ENCODE measurements at places on chromosomes 16 and 17. TPM values are rescaled to one million over a fixed set of nuclear protein-coding genes. Genes with fewer than 3 reads are reported as not detected.

DNA sequence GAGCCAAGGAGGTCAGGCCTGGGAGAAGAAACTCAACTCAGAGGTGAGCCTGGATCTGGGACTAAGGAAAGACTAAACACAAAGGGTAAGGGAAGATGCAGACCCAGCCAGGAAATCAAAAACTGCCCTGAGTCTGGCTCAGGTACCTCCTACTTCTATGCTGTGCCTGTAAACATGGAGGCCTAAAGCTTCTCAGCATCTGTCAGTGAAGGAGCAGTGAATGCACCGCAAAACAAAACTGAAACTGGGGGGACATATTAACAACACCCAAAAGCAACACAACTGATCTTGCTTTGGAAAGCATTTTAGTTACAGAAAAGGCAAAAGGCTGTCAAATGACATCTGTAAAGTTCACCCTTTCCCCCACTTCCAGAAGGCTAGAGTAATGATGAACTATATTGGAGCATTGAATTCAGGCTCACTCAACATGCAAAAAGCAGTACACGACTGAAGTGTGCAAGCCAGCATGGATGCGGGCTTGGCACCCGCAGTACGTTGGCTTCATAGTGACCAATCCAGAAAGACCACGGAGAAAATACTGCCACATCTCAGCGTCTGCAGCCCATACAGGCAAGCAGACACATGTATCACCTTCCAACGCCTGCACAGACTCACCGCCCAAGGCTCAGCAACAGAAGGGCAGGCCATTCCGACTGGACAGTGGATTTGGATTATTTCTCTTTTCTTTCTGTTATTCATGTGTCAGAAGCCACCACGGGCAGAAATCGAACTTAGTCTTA lies 3.8 kb downstream of the TBC1D16 start:
- peak overlapping the region; percentile 49 for H3K4me3 ChIP-seq
- H3K27me3 ChIP-seq = no peaks in the 10 kb centered on the region
- peaks cover 39% of the 10 kb centered on the region for H3K4me1 ChIP-seq
- peaks cover 7% of the 10 kb centered on the region for H3K36me3 ChIP-seq
- no peak overlapping the region for H3K27ac ChIP-seq

GRCh38 chr17:61279476-61280145 lies 120.0 kb upstream of the TBX2 start:
- no peaks in the 10 kb centered on the region for H3K27me3 ChIP-seq
- H3K4me3 ChIP-seq = no peak overlapping the region
- DNase-seq = no peak
- H3K36me3 ChIP-seq = no peaks in the 10 kb centered on the region
- H3K4me1 ChIP-seq = peaks cover 10% of the 10 kb centered on the region

DNA sequence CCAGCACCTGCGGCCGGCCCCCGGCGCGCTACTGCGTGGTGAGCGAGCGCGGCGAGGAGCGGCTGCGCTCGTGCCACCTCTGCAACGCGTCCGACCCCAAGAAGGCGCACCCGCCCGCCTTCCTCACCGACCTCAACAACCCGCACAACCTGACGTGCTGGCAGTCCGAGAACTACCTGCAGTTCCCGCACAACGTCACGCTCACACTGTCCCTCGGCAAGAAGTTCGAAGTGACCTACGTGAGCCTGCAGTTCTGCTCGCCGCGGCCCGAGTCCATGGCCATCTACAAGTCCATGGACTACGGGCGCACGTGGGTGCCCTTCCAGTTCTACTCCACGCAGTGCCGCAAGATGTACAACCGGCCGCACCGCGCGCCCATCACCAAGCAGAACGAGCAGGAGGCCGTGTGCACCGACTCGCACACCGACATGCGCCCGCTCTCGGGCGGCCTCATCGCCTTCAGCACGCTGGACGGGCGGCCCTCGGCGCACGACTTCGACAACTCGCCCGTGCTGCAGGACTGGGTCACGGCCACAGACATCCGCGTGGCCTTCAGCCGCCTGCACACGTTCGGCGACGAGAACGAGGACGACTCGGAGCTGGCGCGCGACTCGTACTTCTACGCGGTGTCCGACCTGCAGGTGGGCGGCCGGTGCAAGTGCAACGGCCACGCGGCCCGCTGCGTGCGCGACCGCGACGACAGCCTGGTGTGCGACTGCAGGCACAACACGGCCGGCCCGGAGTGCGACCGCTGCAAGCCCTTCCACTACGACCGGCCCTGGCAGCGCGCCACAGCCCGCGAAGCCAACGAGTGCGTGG lies 1.5 kb downstream of the NTN1 start:
- DNase-seq = no peak
- peak overlapping the region; percentile 95 for H3K4me3 ChIP-seq
- peak overlapping the region; percentile 84 for H3K27ac ChIP-seq
- peaks cover 19% of the 10 kb centered on the region for H3K4me1 ChIP-seq
- peaks cover 6% of the 10 kb centered on the region for H3K36me3 ChIP-seq
- peaks cover 68% of the 10 kb centered on the region for H3K27me3 ChIP-seq

- DNase-seq = no peak
- peak overlapping the region; percentile 61 for H3K27ac ChIP-seq
- no peak overlapping the region for H3K4me3 ChIP-seq
- peaks cover 33% of the 10 kb centered on the region for H3K4me1 ChIP-seq
- H3K27me3 ChIP-seq = no peaks in the 10 kb centered on the region
These were observed 62.7 kb downstream of the TEX2 start for GRCh38 chr17:64200080-64201032.

Gene HP
- not detected for total RNA-seq

Gene METTL26
- 74.4 TPM for total RNA-seq

Gene CHST5
- total RNA-seq = 0.60 TPM

Gene CEP295NL
- total RNA-seq = 3.8 TPM
